ENCODE measurements at places on chromosomes 7 and 10. TPM values are rescaled to one million over a fixed set of nuclear protein-coding genes. Genes with fewer than 3 reads are reported as not detected.
A peak's percentile ranks its signal among the peaks of the same experiment; 100 is the strongest.

DNA sequence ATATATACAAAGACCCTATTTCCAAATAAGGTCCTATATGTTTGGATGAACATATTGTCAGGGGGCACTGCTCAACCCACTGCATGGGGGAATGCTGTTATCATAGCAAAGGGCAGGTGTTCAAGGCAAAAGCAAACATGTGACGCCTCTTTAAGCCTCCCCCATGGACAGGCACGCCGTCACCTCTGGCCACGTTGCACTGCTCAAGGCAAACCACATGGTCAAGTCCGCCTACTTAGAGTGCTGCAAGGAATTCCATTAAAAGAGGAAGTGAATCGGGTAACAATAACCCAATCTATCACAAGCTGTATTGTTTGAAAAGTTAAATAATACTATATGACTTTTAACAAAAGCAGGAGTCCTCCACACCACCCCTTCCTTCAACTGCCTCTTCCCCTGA, 8.8 kb upstream of the CALD1 start:
- H3K36me3 ChIP-seq, result no peaks in the 10 kb centered on the region
- no peak for DNase-seq
- no peaks in the 10 kb centered on the region for H3K4me1 ChIP-seq
- no peak overlapping the region for H3K4me3 ChIP-seq

DNA sequence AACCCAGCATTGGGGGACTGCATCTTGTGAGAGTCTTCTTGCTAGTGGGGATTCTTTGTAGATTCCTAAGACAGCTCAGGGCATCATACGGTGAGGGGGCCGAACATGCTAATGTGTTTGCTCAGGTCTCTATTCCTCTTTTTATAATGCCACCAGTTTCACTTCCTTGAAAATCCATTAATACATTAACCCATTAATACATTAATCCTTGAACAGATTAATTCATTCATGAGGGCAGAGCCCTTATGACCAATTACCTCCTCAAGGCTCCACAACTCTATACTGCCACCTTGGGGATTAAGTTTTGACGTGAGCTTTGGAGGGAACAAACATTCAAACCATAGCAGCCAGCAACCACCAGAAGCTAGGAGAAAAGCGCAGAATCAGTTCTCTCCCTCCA, 67.2 kb upstream of the POT1 start:
- DNase-seq, result no peak
- H3K4me1 ChIP-seq, result no peaks in the 10 kb centered on the region
- H3K36me3 ChIP-seq, result no peaks in the 10 kb centered on the region

GRCh38 chr7:115097175-115097671, 175.3 kb downstream of the MDFIC start:
- H3K4me3 ChIP-seq, result no peak overlapping the region
- H3K36me3 ChIP-seq, result no peaks in the 10 kb centered on the region
- H3K27me3 ChIP-seq, result no peaks in the 10 kb centered on the region

DNA sequence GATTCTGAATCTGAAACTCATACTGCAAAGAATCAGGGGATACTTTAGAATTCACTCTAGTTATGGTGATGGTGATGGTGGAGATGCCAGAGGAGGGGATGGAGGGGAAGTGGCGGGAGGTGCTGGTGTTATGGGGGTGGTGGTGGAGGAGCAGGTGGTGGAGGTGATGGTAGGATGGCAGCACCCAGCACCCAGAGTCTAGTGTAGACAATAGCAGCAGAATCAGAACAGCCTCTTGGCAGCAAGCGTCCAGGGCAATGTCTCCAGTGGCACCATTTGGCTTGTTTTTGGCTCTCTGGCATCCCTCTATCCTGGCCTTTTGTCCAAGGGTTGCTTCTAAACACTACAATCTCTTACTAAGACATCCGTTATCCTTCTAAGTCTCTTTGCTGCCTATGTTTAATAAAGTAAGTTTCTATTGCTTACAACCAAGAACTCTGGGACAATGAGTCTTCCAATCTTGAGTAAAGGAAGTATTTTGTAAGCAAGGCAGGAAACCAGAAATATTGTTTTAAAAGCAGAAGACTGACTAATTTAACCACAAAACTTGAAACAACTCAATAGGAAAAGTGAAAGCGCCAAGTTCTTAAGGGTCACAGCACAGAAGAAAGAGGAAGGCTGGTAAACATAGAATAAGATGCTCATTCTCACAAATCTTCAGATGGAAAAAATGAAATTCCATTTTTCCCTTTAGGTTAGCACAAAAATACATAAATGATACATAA, 42.4 kb upstream of the GDF10 start:
- peaks cover 5% of the 10 kb centered on the region for H3K36me3 ChIP-seq
- peak overlapping the region; percentile 66 for H3K27ac ChIP-seq
- H3K4me1 ChIP-seq, result peaks cover 37% of the 10 kb centered on the region
- peak; percentile 39 for DNase-seq

- H3K36me3 ChIP-seq, result peaks cover 5% of the 10 kb centered on the region
- H3K27ac ChIP-seq, result no peak overlapping the region
- no peak overlapping the region for H3K4me3 ChIP-seq
- peaks cover 10% of the 10 kb centered on the region for H3K27me3 ChIP-seq
- peaks cover 29% of the 10 kb centered on the region for H3K4me1 ChIP-seq
Measured at GRCh38 chr10:49082766-49083165, 32.6 kb downstream of the VSTM4 start.

GRCh38 chr7:3588341-3588740, 287.3 kb downstream of the SDK1 start:
- no peaks in the 10 kb centered on the region for H3K27me3 ChIP-seq
- no peak for DNase-seq
- H3K36me3 ChIP-seq, result no peaks in the 10 kb centered on the region

RBP3 gene
- not detected for total RNA-seq

PDGFA gene
- total RNA-seq, result 2.3 TPM

GRCh38 chr10:119237722-119238436, 30.5 kb downstream of the GRK5 start:
- H3K4me3 ChIP-seq, result no peak overlapping the region
- peaks cover 4% of the 10 kb centered on the region for H3K36me3 ChIP-seq
- no peaks in the 10 kb centered on the region for H3K27me3 ChIP-seq
- peaks cover 37% of the 10 kb centered on the region for H3K4me1 ChIP-seq
- peak overlapping the region; percentile 24 for H3K27ac ChIP-seq

GRCh38 chr10:102646610-102647442, 2.5 kb downstream of the TRIM8 start:
- H3K27ac ChIP-seq, result peak overlapping the region; percentile 98
- peaks cover 55% of the 10 kb centered on the region for H3K4me1 ChIP-seq
- H3K4me3 ChIP-seq, result peak overlapping the region; percentile 94

DNA sequence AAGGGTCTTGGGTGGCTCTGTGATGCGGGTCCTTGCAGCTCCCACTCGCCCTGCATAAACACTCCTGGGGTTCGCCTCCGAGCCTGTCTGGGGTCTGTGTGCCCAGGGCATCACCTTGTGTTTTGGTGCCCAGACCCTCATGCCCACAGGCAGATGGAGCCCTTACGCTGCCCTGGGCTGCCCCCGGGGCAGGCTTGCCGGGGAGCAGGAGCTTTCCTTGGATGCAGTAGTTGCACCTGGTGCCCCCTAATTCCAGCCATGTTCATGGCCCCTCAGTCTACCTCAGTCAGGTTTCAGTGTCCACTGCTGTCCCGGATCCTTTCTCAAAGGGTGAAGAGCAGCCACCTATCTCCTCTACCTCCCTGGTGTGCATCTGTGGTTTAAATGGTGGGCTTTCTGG, 396.0 kb downstream of the PTPRN2 start:
- no peaks in the 10 kb centered on the region for H3K27me3 ChIP-seq
- no peak overlapping the region for H3K27ac ChIP-seq
- H3K4me1 ChIP-seq, result no peaks in the 10 kb centered on the region
- H3K36me3 ChIP-seq, result no peaks in the 10 kb centered on the region

- no peak for DNase-seq
- H3K36me3 ChIP-seq, result no peaks in the 10 kb centered on the region
- H3K4me3 ChIP-seq, result no peak overlapping the region
- no peaks in the 10 kb centered on the region for H3K4me1 ChIP-seq
Measured at GRCh38 chr10:78266741-78267469, 233.2 kb downstream of the RPS24 start.

DNA sequence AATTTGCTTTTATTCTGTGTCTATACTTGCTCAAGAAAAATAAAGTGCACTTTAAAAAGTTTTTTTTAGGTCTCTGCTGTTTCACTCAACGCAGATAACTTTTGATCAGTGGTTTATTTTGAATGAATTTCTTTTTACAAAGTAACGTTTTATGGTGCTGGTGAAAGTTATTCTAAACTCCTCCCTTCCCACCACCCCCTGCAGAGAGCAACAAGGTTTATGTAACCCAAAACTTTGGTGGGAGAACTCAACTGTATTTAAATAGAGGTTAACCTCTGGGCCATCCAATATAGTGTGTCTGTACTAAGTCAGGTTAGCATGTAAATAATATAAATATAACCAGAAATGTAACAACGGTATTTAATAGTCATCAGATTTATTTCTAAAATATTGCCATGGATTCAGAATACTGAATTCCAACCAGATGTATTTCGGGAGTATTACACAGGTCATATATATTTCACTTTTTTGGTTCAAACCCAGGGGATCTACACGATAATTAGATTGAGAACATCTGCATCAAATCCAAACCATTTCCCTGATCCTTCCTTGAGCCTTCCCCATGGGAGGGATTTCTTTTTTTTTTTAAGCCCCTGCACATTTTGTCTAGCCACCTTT, 3.9 kb upstream of the CUX1 start:
- H3K36me3 ChIP-seq, result no peaks in the 10 kb centered on the region
- peaks cover 10% of the 10 kb centered on the region for H3K4me1 ChIP-seq
- DNase-seq, result no peak
- H3K27ac ChIP-seq, result no peak overlapping the region
- H3K27me3 ChIP-seq, result peaks cover 33% of the 10 kb centered on the region
- peak overlapping the region; percentile 49 for H3K4me3 ChIP-seq

- H3K27ac ChIP-seq, result no peak overlapping the region
- peaks cover 3% of the 10 kb centered on the region for H3K4me1 ChIP-seq
- no peaks in the 10 kb centered on the region for H3K36me3 ChIP-seq
Measured at GRCh38 chr10:80579181-80579763, 41.6 kb downstream of the SH2D4B start.

NRP1 gene
- 2.0 TPM for total RNA-seq

DNA sequence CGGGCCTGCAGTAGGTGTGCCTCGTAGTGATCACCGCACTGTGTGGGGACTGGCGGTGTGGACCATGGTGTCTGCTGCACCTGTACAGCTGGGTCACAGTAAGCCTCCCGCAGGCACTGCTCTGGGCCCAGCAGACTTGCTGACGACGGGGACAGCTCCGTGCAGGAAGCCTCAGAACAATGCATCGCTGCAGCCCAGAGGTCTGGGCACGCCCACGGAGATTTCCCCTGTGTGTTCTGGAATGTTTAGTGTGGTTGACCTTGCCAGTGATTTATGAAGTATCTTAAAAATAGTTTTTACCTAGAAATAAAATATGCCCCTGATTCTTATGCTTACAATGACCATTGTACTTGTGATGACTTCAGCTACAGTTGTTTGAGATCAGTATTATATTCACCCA, 59.1 kb upstream of the ZNF32 start:
- no peak overlapping the region for H3K4me3 ChIP-seq
- no peaks in the 10 kb centered on the region for H3K4me1 ChIP-seq
- no peak for DNase-seq
- no peak overlapping the region for H3K27ac ChIP-seq
- H3K27me3 ChIP-seq, result no peaks in the 10 kb centered on the region
- H3K36me3 ChIP-seq, result no peaks in the 10 kb centered on the region

MTG1 gene
- 64.9 TPM for total RNA-seq

DNA sequence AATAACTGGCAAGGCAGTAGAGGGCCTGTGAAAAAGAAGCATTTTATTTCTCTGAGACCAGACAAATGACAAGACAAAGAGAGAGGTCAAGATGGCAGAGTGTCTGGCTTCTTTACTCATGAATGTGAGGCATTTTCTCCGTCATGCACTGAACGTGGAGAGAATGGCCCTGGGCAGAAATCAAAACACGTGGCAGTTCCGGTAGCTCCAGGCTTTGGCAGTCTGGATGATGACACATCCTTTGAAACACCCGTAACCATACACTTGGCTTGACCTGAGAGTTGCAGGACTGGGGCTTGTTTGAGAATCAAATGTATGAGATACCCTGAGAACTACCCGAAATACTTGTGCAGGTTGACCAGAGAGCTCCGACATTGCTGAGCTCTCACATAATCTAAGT, 537.6 kb downstream of the ACTR3B start:
- no peaks in the 10 kb centered on the region for H3K27me3 ChIP-seq
- no peak for DNase-seq
- no peak overlapping the region for H3K27ac ChIP-seq
- H3K4me1 ChIP-seq, result no peaks in the 10 kb centered on the region
- no peak overlapping the region for H3K4me3 ChIP-seq

VPS26A gene
- total RNA-seq, result 53.6 TPM

GRCh38 chr10:7866176-7866575, 47.9 kb downstream of the TAF3 start:
- H3K27me3 ChIP-seq, result no peaks in the 10 kb centered on the region
- peaks cover 4% of the 10 kb centered on the region for H3K4me1 ChIP-seq
- peaks cover 22% of the 10 kb centered on the region for H3K36me3 ChIP-seq
- H3K4me3 ChIP-seq, result no peak overlapping the region
- no peak overlapping the region for H3K27ac ChIP-seq

- H3K36me3 ChIP-seq, result peaks cover 4% of the 10 kb centered on the region
- no peak overlapping the region for H3K4me3 ChIP-seq
- H3K27me3 ChIP-seq, result peaks cover 2% of the 10 kb centered on the region
- H3K4me1 ChIP-seq, result peaks cover 12% of the 10 kb centered on the region
- no peak overlapping the region for H3K27ac ChIP-seq
- DNase-seq, result no peak
Measured at GRCh38 chr7:95430864-95431263, 4.0 kb downstream of the PON2 start.

PROSER2 gene
- 0.23 TPM for total RNA-seq
